Urinary bladder (tissue), 4 donors: ENCODE measurements at places on chromosomes 13 and 19. TPM values are rescaled to one million over a fixed set of nuclear protein-coding genes. Genes with fewer than 3 reads are reported as not detected.

- DNase-seq = no peak
These were observed at the start of gene LPAR2 for GRCh38 chr19:19627621-19628500. Gene LPAR2 (minus strand): TSS chr19:19628220. CDS start chr19:19627275, 945 bp downstream.

- no peak for DNase-seq
These were observed 25.7 kb downstream of the SH3GL1 start for GRCh38 chr19:4374498-4375163.

DNA sequence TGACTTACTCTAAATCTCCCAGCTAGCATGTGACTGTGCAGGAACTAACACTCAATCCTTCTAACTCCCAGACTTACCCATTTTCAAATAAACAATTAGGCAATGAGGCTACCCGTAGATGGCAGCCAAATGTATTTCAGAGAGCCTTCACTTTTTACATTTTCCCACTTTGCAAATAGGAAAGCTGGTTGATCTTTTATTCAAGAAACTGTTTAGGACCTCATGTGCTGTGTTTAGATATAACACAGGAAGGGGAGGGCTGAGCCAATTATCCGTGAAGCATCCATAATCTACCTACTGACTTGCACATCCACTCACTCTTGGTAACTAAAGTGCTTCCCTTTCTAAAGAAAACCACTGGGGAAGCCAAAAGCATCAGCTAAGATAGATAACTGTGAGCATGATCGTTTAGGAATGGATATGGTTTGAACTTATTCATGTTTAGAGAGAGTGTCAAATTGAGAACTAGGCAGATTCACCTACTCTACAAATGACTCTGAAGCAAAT, 33.4 kb downstream of the MBNL2 start:
- DNase-seq = no peak

GRCh38 chr19:16285769-16286498, 38.7 kb upstream of the KLF2 start:
- no peak for DNase-seq

- no peak for DNase-seq
These were observed 27.1 kb downstream of the DGKH start for GRCh38 chr13:42075517-42075916.

LYPD3 gene
- polyA plus RNA-seq = 7.7 TPM
